GM10248 (cell line): ENCODE measurements at places on chromosomes 4 and X.

- DNase-seq = no peak
Observed at GRCh38 chrX:123138473-123138872, 45.6 kb upstream of the GRIA3 start.

DNA sequence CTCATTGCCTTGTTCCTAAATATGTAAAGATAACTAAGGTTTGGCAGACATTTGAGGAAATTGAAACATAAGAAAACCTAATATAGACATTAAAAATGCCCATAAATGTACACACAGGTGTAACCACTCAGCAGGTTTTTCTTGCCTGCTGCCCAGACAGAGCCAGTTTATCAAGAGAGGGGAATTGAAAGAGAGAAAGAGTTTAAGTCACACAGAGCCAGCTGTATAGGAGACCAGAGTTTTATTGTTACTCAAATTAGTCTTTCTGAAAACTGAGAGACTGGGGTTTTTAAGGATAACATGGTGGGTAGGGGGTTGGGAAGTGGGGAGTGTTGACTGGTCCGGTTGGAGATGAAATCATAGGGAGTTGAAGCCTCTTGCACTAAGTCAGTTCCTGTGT is 119.0 kb downstream of the CFAP299 start:
- no peak for DNase-seq

GRCh38 chrX:6685489-6685888 is 150.6 kb upstream of the VCX3A start:
- no peak for DNase-seq

GRCh38 chr4:115938764-115939443 is 825.5 kb upstream of the NDST4 start:
- no peak for DNase-seq

DNA sequence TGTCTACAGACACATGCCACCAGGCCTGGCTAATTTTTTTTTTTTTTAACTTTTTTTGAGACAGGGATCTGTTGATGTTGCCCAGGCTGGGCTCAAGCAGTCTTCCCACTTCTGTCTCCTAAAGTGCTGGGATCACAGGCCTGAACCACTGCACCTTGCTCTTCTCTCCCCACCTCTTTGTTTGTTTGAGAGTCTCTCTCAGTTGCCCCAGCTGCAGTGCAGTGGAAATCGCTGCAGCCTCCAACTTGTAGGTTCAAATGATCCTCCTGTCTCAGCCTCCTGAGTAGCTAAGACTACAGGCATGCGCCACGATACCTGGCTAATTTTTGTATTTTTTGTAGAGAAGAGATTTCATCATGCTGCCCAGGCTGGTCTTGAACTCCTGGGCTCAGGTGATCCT is 115.6 kb downstream of the LARP7 start:
- DNase-seq = no peak

- no peak for DNase-seq
Observed at GRCh38 chrX:41086627-41086932, 1.3 kb downstream of the USP9X start.

DNA sequence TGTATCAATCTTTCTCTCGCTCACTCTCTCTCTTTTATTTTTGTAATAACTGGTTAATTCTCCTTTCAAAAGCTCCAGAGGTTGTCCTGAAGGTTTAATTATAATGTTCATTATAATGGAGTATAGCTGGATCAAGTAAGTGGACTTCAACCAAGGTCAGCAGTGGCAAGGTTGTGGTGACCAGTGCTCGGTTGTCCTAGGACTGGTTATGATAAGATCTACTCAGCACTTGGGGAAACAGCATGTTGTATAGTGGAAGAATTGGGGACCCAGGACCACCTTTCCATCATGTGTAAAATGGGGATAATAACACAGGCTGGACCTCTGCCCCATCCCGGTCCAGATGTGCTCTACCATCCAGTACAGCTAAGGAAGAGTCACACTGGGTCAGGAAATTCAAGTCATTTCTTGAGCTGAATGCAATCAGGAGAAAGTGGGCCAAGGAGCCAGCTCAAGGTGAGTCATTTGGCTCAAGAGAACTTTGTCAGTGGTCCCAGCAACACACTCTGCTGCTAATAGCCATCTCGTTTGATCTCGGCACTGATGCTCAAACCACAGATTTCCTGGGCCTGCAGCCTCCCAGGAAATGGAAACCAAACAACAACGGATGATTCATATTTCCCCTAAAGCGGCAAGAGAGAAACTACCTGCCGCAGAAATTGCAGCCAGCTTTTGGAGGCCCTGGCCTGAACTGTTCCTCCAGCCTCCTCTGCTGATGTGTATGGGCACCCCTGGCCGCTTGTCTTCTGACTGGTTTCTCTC is 123.6 kb upstream of the RBPJ start:
- DNase-seq = peak; percentile 69

DNA sequence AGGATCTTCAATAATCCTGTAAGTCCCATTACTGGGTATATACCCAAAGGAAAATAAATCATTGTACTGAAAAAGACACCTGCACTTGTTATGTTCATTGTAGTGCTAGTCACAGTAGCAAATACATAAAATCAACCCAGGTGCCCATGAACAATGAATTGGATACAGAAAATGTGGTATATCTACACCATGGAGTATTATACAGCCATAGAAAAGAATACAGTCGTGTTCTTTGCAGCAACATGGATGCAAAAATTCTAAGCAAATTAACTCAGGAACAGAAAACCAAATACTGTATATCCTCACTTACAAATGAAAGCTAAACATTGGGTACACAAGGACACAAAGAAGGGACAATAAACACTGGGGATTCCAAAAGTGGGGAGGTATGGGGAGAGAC is 100.8 kb upstream of the BMP2K start:
- DNase-seq = no peak

DNA sequence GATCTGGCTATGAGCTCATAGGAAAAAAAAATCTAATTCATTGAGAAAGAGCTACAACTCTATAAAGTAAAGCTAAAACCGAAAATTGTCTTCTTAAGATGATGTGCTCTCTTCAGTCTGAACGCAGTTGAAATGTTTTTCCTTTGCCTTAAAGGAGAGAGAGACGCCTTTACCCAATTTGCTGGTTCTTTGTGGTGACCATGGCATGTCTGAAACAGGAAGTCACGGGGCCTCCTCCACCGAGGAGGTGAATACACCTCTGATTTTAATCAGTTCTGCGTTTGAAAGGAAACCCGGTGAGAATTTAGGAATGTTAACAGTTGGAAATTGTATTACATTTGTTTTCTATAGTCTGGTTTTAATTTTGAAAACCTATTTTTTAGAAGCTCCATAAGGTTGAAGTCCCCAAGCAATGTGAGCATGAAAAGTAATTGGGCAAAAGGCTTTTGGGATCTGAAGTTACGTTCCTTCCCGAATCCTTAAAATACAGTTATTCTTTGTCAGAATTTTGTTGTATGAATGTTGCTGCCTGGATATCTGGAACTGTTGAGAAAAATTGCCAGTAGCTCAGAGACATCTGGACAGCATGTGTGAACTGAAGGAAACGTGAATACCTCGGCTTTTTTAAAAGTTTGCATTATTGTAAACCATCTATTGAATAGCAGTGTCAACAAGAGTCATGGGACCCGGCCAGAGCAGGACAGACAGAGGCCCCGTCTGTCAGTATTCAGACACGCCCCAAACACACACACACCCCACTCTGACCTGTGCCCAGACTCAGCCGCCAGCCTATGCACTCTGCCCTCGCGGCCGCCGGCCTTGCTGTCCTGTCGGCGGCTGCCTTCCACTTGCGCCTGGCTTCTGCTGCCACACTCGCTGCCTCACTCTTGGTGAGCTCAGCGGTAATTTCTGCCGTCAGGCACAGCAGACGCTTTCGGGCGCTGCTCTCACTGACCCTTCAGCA is 9.9 kb downstream of the PIGG start:
- DNase-seq = no peak

DNA sequence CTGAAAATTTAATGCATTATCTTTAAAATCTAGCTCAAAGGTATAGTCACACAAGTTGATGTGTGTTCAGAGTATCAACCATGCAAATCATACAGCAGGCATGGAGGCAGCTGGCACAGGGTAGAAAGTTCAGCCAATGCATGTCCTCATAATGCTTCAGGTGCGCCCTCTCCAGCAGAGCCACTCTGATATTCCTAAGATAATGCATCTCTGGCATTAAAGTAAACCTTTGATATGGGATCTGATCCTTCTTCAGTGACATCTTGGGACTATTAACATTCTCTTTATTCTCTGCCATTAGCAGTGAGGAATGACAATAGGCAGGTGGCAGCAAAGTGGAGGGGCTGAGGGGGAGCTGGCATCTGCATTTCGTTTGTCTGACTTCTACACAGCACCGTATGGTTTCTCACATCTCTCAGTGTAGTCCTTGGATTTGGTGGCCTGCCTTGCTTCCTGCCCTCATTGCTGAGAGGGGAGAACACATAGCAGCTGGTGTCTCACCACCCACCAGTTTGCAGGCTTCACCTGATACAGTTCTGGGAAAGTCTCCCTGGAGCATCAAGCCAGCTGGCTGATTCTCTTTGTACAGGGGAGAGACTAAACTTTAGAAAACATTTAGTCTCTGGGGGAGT is 168.7 kb upstream of the TBC1D9 start:
- DNase-seq = no peak

- no peak for DNase-seq
Observed at GRCh38 chr4:176726803-176727202, 65.9 kb downstream of the VEGFC start.

DNA sequence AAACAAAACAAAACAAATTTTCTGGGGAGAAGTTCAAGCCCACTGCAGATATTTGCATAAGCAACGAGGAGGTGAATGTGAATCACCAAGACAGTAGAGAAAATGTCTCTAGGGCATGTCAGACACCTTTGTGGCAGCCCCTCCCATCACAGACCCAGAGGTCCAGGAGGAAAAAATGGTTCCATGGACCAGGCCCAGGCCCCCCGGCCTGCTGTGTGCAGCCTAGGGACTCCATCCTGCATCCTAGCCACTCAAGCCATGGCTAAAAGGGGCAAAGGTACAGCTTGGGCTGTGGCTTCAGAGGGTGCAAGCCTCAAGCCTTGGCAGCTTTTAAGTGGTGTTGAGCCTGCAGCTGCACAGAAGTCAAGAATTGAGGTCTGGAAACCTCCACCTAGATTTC is 54.0 kb downstream of the LPAR4 start:
- DNase-seq = no peak

DNA sequence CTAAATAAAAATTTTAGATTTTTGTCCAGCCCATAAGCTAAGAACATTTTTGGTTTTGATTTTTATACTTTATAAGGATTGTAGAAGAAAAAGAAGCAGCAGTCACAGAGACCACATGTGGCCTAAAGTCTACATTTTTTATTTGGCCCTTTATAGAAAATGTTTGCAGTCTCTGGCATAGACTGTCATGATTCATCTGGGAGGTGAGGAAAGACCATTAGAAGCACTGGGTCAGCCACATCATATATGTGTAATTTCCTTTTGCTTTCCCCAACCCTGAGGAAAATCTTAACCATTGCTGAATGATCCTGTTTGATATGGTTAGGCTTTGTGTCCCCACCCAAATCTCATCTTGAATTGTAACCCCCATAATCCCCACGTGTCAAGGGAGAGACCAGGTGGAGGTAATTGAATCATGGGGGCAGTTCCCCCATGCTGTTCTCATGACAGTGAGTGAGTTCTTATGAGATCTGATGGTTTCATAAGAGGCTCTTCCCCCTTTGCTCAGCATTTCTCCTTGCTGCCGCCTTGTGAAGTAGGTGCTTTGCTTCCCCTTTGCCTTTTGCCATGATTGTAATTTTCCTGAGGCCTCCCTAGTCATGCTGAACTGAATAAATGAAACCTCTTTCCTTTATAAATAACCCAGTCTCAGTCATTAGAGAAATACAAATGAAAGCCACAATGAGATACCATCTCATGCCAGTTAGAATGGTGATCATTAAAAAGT is 12.1 kb upstream of the COPS4 start:
- DNase-seq = no peak

DNA sequence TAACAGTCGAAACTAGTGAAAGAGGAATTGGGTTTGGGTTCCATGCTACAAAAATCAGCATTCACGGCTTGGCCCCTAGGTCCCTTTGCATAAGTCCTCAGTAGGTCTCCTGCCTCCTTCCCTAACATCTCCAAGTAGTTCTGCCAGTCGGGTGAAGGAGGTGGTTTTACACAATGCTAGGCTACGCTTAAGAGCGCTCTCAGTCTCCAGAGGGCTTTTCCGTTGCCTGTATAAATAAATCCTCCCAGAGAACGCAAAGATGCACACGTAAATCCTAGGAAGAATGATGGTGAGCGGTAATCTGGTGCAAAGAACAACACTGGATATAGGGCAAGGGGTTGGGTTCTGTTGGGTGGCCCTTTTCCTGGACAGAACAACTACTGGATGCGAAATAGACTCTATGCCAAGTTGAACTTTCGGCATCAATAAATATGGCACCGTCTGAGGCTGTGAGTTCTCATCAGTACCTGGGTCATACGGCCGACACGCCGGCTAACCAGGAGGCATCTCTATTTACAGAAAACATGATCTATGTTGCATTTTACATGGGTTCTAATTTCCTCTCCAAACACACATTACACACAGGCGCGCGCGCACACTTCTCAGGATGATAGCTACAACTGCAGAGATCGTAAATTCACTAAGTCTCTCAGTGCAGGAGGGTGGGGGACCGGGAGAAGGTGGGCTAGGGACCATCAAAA is 1.3 kb downstream of the CAMK2D start:
- DNase-seq = no peak

DNA sequence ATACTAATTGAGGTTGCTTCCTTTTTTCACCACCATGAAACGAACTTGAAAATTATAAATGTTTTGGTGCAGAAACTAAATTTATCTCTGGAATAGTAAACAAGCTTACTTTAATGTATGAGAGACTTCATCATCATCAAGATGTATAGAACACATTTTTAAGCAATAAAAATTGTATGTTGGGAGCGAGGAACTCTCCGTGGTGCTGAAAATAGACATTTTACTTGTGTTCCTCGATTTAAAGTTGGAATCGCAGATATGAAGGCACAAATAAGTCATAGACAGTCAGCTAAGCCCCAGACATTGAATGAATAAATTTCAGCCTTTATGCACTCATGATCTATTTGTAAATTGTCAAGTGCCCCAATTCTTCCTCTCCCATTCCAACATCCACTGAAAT is 310.7 kb downstream of the STK32B start:
- no peak for DNase-seq

- DNase-seq = no peak
Observed at GRCh38 chrX:16394290-16394689, 227.0 kb downstream of the MAGEB17 start.

GRCh38 chr4:41260116-41260733 is 3.5 kb downstream of the UCHL1 start:
- DNase-seq = no peak

GRCh38 chr4:121977251-121978171 is 25.7 kb upstream of the TRPC3 start:
- peak; percentile 39 for DNase-seq

- no peak for DNase-seq
Observed at GRCh38 chr4:145497199-145498149, 15.8 kb downstream of the SMAD1 start.

DNA sequence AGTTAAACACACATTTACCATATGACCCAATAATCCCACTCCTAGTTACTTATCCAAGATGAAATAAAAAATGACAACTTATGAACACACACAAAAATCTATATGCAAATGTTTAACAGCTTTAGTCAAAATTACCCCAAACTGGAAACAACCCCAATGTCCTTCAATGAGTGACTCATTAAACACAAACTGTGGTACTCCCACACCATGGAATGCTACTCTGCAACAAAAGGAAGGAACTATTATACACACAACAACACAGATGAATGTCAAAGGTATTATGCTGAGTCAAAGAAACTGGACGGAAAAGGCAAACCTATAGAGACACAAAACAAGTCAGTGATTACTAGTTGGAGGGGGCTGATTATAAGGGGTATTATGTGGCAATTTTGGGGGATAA is 40.5 kb downstream of the MED14 start:
- no peak for DNase-seq

- DNase-seq = no peak
Observed at GRCh38 chrX:31653422-31653821, 581.6 kb upstream of the FTHL17 start.
